ENCODE measurements at places on chromosomes 13 and 19. TPM values are rescaled to one million over a fixed set of nuclear protein-coding genes. Genes with fewer than 3 reads are reported as not detected.

OLFM2 gene
- 13.2 TPM for total RNA-seq

KASH5 gene
- not detected for total RNA-seq

LGALS4 gene
- 7.4 TPM for total RNA-seq

CD37 gene
- total RNA-seq: 5.6 TPM

TGFB1 gene
- total RNA-seq: 24.4 TPM

SPRED3 gene
- 1.9 TPM for total RNA-seq

PSG7 gene
- not detected for total RNA-seq

DNA sequence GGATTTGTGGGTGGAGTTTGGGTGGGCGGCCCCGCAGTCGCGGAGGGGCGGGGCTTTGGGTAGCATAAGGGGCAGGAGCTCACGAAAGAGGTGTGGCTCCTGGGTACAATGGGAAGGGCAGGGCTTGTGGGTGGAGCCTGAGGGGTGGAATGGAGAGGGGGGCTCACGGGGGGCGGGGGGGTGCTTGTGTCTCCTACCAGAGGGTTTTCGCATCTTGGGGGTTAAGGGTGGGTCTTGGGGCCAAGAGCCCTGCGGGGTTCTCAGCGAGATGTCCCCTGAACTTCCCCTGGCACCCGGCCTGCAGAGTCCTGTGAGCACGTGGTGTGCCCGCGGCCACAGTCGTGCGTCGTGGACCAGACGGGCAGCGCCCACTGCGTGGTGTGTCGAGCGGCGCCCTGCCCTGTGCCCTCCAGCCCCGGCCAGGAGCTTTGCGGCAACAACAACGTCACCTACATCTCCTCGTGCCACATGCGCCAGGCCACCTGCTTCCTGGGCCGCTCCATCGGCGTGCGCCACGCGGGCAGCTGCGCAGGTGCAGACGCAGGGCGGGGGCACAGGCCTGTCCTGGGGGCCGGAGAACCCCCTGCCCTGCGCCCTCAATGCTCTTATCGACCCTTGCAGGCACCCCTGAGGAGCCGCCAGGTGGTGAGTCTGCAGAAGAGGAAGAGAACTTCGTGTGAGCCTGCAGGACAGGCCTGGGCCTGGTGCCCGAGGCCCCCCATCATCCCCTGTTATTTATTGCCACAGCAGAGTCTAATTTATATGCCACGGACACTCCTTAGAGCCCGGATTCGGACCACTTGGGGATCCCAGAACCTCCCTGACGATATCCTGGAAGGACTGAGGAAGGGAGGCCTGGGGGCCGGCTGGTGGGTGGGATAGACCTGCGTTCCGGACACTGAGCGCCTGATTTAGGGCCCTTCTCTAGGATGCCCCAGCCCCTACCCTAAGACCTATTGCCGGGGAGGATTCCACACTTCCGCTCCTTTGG, 5.1 kb downstream of the FSTL3 start:
- H3K27me3 ChIP-seq: no peaks in the 10 kb centered on the region
- H3K27ac ChIP-seq: peak overlapping the region; percentile 56
- peak overlapping the region; percentile 59 for H3K4me3 ChIP-seq
- no peaks in the 10 kb centered on the region for H3K36me3 ChIP-seq

- no peak overlapping the region for H3K27ac ChIP-seq
- H3K4me3 ChIP-seq: no peak overlapping the region
- DNase-seq: no peak
- no peaks in the 10 kb centered on the region for H3K36me3 ChIP-seq
- no peaks in the 10 kb centered on the region for H3K27me3 ChIP-seq
- H3K4me1 ChIP-seq: no peaks in the 10 kb centered on the region
Observed at GRCh38 chr13:72368031-72368430, 359.4 kb downstream of the MZT1 start.

DNA sequence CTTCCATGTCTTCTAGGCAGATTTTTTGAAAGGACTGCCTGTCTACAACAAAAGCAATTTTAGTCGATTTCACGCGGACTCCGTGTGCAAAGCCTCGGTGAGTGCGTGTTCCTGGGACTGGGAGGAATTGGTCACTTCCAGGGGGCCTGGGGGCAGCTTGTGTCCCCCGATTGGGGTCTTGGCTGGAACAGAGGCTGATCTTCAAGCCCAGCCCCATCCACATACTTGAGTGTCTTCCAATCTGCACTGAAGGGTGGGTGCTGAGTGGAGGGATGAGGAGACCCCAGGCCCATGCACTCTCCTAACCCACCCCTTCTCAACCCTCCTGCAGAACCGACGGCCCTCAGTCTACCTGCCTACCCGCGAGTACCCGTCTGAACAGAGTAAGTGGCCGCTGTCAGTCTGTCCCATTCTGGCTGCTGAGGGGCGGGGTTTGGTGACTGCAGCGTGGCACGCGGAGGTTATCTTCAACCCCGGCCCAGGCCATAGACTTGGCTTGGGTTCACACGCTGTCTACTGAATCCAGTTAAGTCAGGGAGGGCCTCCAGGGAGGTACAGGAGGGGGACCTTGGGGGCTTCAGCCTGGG, 4.7 kb downstream of the DDA1 start:
- no peaks in the 10 kb centered on the region for H3K27me3 ChIP-seq
- H3K4me3 ChIP-seq: no peak overlapping the region
- DNase-seq: no peak
- H3K4me1 ChIP-seq: no peaks in the 10 kb centered on the region
- no peaks in the 10 kb centered on the region for H3K36me3 ChIP-seq

DNA sequence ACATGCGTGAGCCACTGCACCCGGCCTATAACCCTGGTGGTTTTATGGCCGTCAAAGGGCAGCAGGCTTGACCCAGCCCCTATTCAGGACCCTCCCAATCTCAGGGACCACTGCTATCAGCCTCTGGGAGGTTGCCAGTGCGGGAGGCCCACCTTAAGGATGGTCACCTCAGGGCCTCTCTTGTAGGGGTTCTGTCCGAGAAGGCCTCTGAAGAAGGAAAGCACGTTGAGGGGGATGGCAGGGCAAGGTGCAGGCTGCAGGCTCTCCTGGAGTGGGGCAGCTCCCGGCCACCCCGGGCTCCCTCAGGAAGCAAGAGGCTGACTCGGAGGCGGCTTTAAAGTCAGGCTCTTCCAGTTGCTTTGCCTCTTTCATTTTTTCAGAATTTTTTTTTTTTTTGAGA, 6.0 kb upstream of the GRTP1 start:
- no peaks in the 10 kb centered on the region for H3K36me3 ChIP-seq
- no peak overlapping the region for H3K4me3 ChIP-seq
- H3K27ac ChIP-seq: no peak overlapping the region
- no peaks in the 10 kb centered on the region for H3K27me3 ChIP-seq
- H3K4me1 ChIP-seq: peaks cover 8% of the 10 kb centered on the region

- no peaks in the 10 kb centered on the region for H3K4me1 ChIP-seq
- H3K36me3 ChIP-seq: no peaks in the 10 kb centered on the region
- no peak overlapping the region for H3K27ac ChIP-seq
- no peak for DNase-seq
- H3K27me3 ChIP-seq: no peaks in the 10 kb centered on the region
Observed at GRCh38 chr13:33776239-33776881, 41.6 kb upstream of the RFC3 start.

DNA sequence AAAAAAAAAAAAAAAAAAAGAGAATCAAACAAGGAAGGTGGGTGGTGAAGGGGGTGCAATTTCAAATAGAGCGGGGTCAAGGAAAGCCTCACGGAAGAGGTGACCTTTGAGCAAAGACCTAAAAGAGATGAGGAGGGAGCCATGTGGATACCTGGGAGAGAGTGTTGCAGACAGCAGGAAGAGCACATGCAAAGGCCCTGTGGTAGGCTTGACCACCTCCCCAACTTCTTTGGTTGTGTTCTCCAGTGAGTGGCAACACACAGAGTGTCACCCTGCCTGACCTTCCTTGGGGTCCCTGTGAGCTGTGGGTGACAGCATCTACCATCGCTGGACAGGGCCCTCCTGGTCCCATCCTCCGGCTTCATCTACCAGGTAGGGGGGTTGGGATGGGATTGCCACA, 11.4 kb downstream of the PALM3 start:
- H3K4me1 ChIP-seq: no peaks in the 10 kb centered on the region
- no peak overlapping the region for H3K27ac ChIP-seq
- no peaks in the 10 kb centered on the region for H3K27me3 ChIP-seq
- no peaks in the 10 kb centered on the region for H3K36me3 ChIP-seq

All from ovary (tissue), 10 donors.